ENCODE measurements at places on chromosomes 4 and X.

DNA sequence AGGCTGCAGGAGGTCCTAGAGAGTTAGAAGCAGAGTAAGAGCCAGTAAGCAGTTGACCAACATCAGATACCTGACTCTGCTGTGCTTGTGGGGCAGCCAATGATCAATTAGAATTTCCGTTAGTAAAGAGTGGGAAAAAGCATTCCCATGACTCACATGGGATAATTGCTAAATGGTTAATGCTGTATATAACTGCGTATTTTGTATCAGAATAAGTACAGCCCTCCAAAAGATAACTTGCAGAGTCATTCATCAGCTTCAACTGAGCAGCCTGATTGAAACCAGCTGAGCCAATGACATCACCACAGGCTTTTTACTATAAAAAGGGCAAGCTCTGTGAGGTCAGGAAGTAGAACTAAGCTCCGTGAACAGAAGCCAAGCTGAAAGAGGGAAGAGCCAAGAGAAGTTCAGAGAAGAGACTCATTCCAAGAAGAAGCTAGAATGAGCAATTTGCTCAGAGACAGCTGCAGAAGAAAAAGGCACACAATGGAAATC, 67.9 kb downstream of the PPP3CA start:
- DNase-seq, result peak; percentile 99

DNA sequence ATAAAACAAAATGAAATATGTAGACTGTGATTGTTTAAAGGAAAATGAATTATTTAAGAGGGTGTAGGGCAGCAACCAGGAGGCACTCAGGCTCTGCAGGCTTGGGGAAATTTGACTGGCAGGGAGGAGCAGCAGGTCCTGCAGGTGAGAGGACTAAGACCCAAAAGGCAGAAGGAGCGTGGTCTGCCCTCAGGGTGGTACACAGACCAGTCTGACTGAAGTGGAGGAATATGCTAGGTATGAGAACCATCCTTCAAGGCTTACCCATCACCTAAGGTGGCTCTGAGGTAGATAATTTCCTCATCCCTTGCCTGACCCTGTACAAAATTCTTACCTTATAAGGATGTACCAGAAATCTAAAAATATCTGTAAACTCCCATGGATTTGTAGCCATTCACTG, 261.3 kb upstream of the RASGEF1B start:
- DNase-seq, result no peak

DNA sequence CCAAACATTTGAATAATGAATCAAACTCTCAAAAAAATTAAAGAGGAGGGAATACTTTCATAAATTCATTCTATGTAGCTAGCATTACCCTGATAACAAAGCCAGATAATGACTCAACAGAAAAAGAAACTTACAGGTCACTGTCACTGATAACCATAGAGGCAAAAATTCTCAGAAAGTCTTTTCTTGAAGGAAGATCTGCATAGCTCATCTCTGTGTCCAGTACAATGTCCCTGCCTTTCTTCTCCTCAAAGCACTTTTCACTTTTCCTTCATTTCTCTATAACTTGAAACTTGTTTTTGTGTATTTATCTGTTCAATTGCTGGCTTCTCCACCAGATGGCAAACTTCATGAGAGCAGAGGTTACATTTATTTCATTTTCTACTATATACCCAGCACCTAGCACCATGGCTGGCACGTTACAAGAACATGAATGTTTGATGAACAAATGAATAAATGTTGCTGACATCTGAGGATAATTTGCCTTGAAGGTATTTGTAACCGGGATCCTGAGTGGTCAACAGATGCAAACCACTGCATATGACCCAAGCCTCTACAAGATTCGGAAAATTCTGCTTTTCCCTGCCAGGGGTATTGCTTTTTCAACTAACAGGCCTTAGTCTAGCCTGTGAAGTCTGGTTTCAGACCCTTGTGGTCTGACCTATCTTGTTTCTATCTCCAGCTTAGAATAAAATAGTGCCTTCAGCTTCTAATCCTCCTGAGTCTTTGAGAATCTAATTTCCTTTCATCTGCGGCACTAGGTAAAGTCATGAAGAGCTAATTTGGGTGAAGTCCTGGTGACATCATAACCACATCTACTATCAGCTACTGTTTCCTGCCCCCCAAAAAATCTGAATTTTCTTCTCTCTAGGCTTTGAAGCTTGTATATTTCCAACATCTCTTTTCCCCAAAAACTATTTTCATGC, 52.5 kb upstream of the ANTXR2 start:
- DNase-seq, result peak; percentile 45

GRCh38 chrX:39626749-39627148, 471.0 kb downstream of the BCOR start:
- no peak for DNase-seq
